ENCODE measurements at places on chromosomes 2 and 18. TPM values are rescaled to one million over a fixed set of nuclear protein-coding genes. Genes with fewer than 3 reads are reported as not detected.

- no peak for DNase-seq
- no peak overlapping the region for H3K4me3 ChIP-seq
- no peaks in the 10 kb centered on the region for H3K36me3 ChIP-seq
- H3K27ac ChIP-seq = no peak overlapping the region
- no peaks in the 10 kb centered on the region for H3K27me3 ChIP-seq
Measured at GRCh38 chr2:98944775-98945174, 8.8 kb upstream of the CRACDL start.

DNA sequence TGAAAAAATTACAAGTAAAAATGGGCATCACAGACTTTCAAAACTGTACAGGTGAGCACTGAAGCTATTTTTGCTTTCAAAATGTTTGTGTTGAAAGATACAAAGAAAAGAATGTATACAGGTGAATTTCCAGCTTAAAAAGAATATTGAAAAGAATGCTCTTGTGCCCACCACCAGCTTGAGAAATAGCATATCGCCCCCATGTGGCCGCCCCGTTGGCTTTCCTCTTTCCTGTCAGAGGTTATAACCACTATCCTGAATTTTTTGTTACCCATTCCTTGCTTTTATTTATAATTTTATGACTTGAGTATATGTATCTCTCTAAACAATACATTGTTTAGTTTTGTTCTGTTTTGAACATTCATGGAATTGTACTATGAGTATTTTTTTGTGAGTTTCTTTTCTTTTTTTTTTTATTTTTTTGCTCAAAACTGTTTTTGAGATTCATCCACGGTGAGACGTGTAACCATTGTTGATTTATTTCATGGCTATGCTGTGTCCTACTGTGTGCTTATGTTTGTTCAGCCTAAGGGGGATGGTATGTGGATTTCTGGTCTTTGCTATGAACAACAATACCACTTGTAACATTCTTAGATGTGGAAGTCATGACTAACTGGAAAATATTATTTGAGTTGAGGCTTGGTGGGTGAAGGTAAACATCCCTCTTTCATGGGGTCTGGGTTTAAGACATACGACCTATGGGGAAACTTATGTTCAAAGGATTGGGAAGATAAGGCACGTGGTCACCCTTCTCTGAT is 11.6 kb downstream of the TRPM8 start:
- no peak for DNase-seq
- H3K4me3 ChIP-seq = no peak overlapping the region
- H3K27me3 ChIP-seq = no peaks in the 10 kb centered on the region
- no peaks in the 10 kb centered on the region for H3K36me3 ChIP-seq

DNA sequence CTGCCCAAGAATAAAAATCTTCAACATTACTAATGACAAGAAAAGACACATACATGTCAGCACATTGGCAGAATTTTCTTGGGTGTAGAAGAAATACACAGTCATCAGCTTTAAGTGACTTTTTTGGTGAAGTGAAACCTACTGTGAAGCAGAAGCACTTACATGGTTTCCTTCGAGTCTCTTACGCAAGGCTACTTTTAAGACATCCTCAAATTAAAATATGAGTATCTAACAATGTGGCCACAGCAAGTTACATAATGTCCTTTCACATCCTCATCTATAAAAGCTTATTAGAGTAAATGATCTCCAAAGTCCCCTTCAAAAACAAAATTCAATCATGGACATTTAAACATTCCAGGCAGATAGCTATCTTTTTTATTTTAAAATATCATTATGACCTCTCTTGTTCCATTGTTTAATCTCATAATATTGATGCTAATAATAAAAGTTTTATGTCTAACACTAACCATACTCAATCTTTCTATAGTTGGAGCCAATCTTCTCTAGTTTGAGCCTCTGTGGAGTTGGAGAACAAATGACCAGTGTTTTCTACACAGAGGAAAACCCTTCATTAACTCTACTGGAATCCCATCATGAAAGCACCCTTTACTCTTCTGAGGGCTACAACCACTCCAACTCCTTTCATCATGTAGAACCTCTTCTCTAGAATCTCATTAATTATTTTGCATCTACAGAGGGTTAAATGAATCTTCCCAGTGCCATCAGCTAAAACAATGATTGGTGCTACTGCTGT is 182.2 kb upstream of the ZFP36L2 start:
- H3K27ac ChIP-seq = peak overlapping the region; percentile 32
- no peak for DNase-seq
- H3K36me3 ChIP-seq = no peaks in the 10 kb centered on the region
- no peaks in the 10 kb centered on the region for H3K27me3 ChIP-seq
- no peaks in the 10 kb centered on the region for H3K4me1 ChIP-seq

DNA sequence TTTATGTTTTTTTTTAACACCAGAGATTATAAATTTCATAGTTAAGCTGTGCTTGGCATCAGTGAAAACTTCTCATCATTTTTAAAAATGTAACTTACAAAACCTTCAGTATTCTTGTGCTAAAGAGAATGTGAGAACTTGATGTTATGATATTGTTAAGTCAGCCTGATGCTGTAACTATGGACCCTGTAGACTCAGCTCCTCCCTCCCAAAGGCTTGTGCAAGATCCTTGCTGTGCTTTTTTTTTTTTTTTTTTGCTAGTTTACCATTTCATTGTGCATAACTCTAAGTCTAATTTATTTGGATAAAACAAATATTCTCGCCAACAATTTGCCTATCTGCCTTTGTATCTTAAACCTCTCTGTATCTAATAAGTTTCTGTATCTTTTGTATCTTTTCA is 12.9 kb upstream of the TFPI start:
- no peaks in the 10 kb centered on the region for H3K36me3 ChIP-seq
- H3K27ac ChIP-seq = no peak overlapping the region
- no peaks in the 10 kb centered on the region for H3K27me3 ChIP-seq

DNA sequence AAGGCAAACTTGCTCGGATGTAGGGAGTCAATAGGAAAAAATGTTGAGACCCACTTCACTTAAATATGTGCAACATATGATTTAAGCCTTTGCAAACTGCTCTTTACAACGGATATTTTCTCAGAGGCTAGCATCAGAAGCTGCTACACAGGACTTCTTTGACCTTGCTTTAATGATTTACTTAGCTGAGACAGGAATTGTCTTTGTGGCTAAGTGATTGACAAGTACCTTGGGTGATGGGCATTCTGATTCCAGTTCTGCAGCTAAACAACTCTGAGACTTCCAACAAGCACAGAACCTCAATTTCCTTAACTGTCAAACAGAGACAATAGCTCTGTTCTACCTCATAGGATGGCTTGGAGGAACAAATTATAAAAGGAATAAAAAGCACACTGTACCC is 150.2 kb downstream of the NCKAP5 start:
- no peak overlapping the region for H3K4me3 ChIP-seq
- no peaks in the 10 kb centered on the region for H3K36me3 ChIP-seq
- peaks cover 16% of the 10 kb centered on the region for H3K4me1 ChIP-seq
- DNase-seq = no peak

GRCh38 chr18:39208190-39208589 is 1642.6 kb upstream of the CELF4 start:
- no peak overlapping the region for H3K4me3 ChIP-seq
- no peak overlapping the region for H3K27ac ChIP-seq
- H3K27me3 ChIP-seq = no peaks in the 10 kb centered on the region
- no peak for DNase-seq

DNA sequence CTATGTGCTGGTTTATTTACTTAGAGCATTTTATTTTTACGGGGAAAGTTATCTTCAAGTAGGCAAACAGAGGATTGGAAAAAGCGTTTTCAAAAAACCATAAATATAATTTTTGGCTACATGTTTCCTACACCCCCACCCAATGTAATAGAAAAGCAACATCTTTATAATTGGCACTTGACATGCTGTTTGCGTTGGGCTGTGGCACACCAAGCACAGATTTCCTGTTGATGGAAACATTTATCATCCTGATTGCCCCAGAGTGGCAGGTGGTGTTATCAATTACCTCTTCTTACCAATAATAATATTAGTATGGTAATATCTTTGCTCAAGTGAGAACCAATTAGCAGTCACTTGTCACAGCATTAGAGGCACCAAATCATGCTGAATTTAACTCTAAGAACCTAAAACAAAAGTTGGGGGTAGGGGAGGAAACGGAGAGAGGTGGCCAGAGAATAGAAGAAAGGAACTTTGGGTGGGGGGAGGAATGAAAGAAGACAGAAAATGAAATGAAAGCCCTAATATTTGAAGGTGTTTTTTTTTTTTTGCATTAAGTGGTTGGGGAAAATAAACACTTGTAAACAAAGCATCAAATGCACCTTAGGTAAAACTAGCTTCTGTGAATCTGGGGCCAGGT is 3.8 kb upstream of the SALL3 start:
- peaks cover 29% of the 10 kb centered on the region for H3K4me1 ChIP-seq
- DNase-seq = no peak
- no peak overlapping the region for H3K4me3 ChIP-seq
- no peak overlapping the region for H3K27ac ChIP-seq

GRCh38 chr2:168194784-168195522 is 52.4 kb downstream of the STK39 start:
- H3K27ac ChIP-seq = no peak overlapping the region
- H3K4me3 ChIP-seq = no peak overlapping the region
- no peak for DNase-seq
- no peaks in the 10 kb centered on the region for H3K27me3 ChIP-seq
- H3K36me3 ChIP-seq = no peaks in the 10 kb centered on the region

ST8SIA3 gene
- 0.13 TPM for total RNA-seq

DNA sequence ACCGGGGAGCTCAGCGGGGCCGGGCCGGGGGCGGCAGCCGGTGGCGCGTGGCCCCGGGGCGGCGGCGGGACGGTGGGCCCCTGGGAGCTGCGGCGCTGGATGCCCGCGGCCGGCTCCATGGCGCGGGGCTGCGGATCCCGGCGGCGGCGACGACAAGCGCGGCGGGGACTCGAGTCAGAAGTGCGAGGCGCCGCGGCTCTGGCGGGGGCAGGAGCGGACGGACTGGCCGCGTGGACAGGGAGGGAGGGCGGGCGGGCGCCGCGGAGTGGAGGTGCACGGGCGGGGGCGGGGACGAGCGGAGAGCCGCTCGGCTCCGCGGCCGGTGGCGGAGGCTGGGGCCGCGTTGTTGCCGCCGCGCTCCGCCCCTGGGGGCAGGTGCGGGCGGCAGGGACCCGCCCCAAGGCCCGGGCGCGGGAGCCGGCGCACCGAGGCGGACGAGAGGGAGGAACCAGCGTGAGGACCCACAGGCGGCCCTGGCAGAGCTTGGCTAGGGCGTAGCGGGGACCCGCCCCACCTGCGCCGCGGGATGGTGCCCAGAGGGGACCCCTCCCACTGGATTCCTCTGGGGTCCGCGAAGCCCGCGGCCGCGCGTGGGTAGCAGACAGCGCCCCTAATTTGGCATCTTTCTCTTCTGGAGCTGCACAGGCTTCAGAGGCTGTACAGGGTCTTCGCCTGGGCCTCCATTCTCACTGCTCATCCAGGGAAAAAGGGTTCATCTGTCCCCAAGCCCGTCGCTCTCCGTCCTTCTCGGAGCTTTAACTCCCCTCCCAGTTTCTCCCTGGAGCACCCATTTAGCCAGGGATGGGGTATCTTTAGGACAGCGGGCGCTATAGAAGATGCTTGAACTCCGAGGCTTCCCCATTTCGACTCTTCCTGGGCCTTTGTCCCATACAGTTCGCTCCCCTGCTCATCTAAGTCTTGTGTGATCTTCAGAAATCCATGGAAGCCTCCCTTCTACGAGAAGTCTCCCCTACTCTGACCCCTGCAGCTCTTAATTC is at the start of gene TMEM163:
Gene TMEM163 (minus strand): TSS at position 184 of the 998 bp plus-strand sequence.
- H3K4me1 ChIP-seq = peaks cover 10% of the 10 kb centered on the region
- H3K4me3 ChIP-seq = peak within 1 kb of the TSS; percentile 47
- H3K27me3 ChIP-seq = peaks cover 25% of the 10 kb centered on the region
- no peak for DNase-seq
- no peak within 1 kb of the TSS for H3K27ac ChIP-seq
- no peaks in the 10 kb centered on the region for H3K36me3 ChIP-seq

GRCh38 chr2:99217929-99218501 is 37.0 kb downstream of the MRPL30 start:
- H3K27ac ChIP-seq = no peak overlapping the region
- no peaks in the 10 kb centered on the region for H3K4me1 ChIP-seq
- no peaks in the 10 kb centered on the region for H3K27me3 ChIP-seq
- no peak overlapping the region for H3K4me3 ChIP-seq

TRABD2A gene
- total RNA-seq = 32.2 TPM
